ENCODE measurements at places on chromosomes 4 and X. TPM values are rescaled to one million over a fixed set of nuclear protein-coding genes. Genes with fewer than 3 reads are reported as not detected.

SPINK2 gene
- 1.4 TPM for polyA plus RNA-seq

GPRASP1 gene
- 39.5 TPM for polyA plus RNA-seq

CXXC4 gene
- polyA plus RNA-seq = 127 TPM

PAK3 gene
- 92.4 TPM for polyA plus RNA-seq

NSUN7 gene
- polyA plus RNA-seq = 0.51 TPM

DKK2 gene
- 0.33 TPM for polyA plus RNA-seq

TRAM1L1 gene
- 18.2 TPM for polyA plus RNA-seq

CXCL3 gene
- polyA plus RNA-seq = 1.1 TPM

ENPP6 gene
- polyA plus RNA-seq = not detected

CTAG1B gene
- not detected for polyA plus RNA-seq

COX7B2 gene
- polyA plus RNA-seq = not detected
